ENCODE measurements at places on chromosomes 3 and 15. TPM values are rescaled to one million over a fixed set of nuclear protein-coding genes. Genes with fewer than 3 reads are reported as not detected.

C3orf85 gene
- total RNA-seq, result not detected

LCTL gene
- total RNA-seq, result not detected

NAALADL2 gene
- 77.5 TPM for total RNA-seq

CACNA1D gene
- total RNA-seq, result 23.5 TPM

ACKR2 gene
- total RNA-seq, result 6.8 TPM

DNA sequence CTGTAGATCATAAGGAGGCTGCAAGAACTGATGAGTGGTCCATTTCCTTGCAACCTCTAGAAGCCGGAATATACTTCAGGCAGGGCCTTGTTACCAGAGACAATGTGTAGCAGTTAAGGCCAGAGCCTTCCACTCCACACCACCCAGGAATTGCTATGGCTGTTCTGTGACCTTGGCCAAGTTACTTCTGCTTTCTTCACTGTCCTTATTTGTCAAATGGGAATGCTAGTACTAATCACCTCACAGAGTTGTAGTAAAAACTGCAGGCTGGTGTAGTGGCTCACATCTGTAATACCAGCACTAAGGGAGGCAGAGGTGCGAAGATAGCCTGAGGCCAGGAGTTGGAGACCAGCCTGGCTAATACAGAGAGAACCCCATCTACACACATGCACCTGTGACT lies 28.7 kb upstream of the RPN1 start:
- no peak for DNase-seq

- no peak for DNase-seq
Measured at GRCh38 chr3:127566833-127567232, 23.7 kb downstream of the TPRA1 start.

GRCh38 chr3:190618330-190619030 lies 104.6 kb downstream of the IL1RAP start:
- no peak for DNase-seq

DNA sequence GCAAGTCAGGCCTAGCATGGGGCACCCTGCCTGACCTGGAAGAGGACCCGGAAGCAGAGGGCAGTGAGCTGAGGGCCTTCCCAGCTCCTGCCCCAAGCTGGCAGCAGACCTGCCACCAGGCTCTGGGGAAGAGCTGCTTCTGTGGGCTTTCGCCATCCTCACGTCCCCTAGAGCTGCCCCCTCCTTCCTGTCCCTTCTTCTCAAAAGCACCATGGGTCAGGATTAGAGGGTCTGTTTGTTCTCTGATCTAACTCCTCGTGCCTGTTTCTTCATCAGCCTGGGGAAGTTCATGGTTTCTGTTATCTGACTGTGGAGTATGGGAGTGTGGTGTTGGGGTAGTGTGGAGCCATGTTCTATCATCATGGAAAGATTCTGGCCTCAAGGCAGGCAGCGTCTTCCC lies 58.4 kb upstream of the POLG start:
- DNase-seq, result no peak

- DNase-seq, result no peak
Measured at GRCh38 chr3:124779751-124780191, 49.5 kb downstream of the UMPS start.

DNA sequence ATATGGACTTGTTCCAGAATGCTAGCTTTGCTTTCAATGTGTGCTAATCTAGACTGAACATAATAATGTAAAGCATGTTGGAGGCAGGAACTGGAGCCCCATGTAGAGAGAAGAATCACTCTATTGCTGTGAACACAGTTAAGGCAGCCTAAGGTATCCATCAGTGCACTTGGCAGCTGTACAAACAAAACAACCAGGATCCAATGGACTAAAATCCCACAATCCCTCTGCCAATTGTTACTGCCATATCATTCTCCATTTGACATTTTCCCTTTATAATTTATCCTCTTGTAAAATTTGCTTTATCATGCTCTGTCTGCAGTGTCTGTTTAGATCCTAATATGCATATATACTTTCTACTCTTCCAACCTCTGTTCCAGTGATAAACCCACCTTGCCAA lies 756.8 kb upstream of the LMCD1 start:
- DNase-seq, result no peak

GRCh38 chr3:131217296-131217741 lies 164.3 kb upstream of the NUDT16 start:
- no peak for DNase-seq

DNA sequence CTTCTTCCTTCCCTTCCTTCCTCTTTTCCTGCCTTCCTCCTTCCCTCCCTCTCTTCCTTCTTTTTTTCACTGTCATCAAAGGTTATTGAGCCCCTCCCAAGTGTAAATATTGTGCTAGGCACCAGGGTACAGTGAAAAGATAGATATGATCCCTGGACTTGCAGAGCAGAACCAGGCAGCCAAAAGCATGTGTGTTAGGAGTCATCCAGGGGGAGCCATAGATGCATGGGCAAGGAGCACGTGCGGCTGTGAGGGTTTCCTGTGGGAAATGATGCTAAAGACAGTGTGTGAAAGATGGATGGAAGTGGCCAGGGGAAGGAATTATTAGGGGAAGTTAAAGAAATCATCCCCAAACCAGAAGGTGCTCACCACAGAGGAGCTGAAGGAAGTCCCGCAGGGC lies 65.2 kb downstream of the NR2F2 start:
- DNase-seq, result no peak

All from urinary bladder (tissue), 4 donors.